Endothelial cell of umbilical vein (primary cell): ENCODE measurements at places on chromosomes 4 and X. TPM values are rescaled to one million over a fixed set of nuclear protein-coding genes. Genes with fewer than 3 reads are reported as not detected.

- DNase-seq = no peak
- no peaks in the 10 kb centered on the region for H3K27me3 ChIP-seq
Measured at GRCh38 chrX:131650637-131651410, 107.0 kb downstream of the OR13H1 start.

DNA sequence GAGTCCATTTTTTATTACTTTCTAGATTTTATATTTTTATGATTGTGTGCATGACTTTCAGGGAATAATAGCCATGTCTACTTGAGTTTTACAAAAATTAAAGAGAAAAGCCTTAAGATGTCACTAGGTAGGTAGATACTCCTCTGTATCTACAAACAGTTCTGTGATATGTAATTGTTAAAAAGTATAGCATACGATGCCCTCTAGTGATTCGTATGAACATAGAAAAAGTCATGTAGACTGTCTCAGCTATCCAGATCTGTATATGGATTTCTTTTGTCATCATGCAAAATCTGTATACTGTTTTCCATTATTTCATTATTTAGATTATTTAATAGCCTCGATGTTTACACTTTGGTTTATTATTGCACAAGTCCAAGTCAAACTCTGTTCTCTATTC lies 856.6 kb downstream of the CENPC start:
- H3K27ac ChIP-seq = no peak overlapping the region
- no peak overlapping the region for H3K4me3 ChIP-seq
- no peaks in the 10 kb centered on the region for H3K4me1 ChIP-seq
- DNase-seq = peak; percentile 29

DNA sequence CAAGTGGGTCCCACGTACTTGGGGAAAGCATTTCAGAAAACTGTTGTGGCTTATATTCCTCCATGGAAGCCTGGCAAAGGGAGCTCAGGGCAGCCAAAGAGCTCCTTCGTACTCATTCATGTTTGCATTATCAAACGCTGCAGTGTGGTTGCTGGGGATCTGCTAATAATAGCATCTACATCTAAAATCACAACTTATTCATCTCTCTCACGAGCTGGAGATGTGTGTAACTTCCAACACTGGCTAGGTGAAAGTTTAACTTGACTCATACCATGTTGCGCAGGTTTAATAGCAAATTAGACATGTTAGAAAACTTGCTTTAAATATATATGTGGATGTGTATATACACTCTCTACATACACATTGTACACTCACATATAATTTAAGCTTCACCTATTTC lies 415.1 kb downstream of the AFF2 start:
- H3K27me3 ChIP-seq = no peaks in the 10 kb centered on the region
- no peak overlapping the region for H3K4me3 ChIP-seq
- H3K4me1 ChIP-seq = no peaks in the 10 kb centered on the region
- no peak for DNase-seq

DNA sequence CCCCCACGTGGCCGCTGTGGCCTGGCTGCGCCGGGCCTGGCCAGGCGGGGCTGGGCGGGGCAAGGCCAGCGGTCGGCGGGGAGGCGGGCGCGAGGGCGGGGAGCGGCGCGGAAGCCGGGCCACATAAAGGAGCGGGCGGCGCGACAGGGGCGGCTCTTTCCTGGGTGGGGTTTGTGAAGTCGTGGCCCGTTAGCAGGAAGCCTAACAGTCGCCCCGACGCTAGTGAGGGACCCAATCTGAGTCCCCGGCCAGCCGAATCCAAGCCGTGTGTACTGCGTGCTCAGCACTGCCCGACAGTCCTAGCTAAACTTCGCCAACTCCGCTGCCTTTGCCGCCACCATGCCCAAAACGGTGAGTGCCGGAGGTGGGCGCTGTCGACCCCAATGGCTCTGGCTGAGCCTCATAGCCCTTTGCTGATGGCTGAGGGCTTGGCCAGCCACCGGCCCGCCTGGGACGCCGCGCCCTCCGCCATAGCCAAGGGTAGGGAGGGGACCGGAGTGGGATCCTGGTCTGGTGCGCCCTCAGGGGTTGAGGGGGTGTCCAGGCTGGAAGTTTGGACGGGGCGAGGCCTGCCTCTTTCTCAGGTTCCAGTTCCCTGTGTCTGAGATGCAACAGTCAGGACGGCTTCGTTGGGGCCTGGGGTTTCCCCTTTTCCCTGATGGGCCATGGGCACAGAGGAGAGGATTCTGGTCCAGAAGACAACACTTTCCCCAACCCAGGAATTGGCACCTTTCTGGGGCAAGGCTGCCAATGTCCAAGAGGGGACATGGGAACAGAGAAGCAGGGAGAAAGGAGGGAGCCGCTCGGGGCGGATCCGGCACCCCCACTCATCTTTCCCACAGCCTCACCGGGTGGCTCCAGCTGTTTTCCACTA lies at the start of gene MSN:
MSN (plus strand) TSS at position 152 of the 874 bp plus-strand sequence; CDS start at position 340, 188 bp downstream.
- DNase-seq = peak; percentile 52
- H3K4me1 ChIP-seq = peaks cover 19% of the 10 kb centered on the region
- peak within 1 kb of the TSS; percentile 81 for H3K4me3 ChIP-seq
- peak within 1 kb of the TSS; percentile 94 for H3K27ac ChIP-seq

- no peak for DNase-seq
- H3K4me3 ChIP-seq = no peak overlapping the region
- no peaks in the 10 kb centered on the region for H3K4me1 ChIP-seq
- no peaks in the 10 kb centered on the region for H3K27me3 ChIP-seq
- H3K27ac ChIP-seq = no peak overlapping the region
Measured at GRCh38 chr4:106422766-106423165, 54.2 kb upstream of the GIMD1 start.

GRCh38 chr4:41745292-41746024 lies 3.1 kb downstream of the PHOX2B start:
- H3K4me3 ChIP-seq = no peak overlapping the region
- peaks cover 79% of the 10 kb centered on the region for H3K27me3 ChIP-seq
- H3K4me1 ChIP-seq = no peaks in the 10 kb centered on the region
- H3K27ac ChIP-seq = no peak overlapping the region

DNA sequence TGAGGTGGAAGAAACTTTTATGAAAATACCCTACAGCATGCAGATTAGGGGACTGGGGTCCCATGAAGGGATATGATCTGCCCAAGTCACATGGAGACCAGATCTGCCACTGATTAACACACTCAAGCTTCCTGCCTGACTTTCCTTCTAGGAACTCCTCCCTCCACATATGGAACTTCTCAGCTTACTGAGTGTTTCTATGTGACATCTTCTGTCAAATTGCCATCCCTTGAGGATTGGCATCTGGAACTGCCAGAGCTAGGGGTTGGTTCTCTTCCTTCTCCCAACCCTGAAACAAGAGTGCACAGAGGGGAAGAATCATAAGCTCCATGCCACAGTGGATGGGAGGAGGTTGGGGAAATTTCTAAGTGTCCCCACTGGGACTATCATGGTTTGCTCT lies 150.6 kb upstream of the MBNL3 start:
- H3K36me3 ChIP-seq = no peaks in the 10 kb centered on the region
- H3K4me1 ChIP-seq = no peaks in the 10 kb centered on the region
- no peak for DNase-seq

- H3K4me3 ChIP-seq = no peak overlapping the region
- no peaks in the 10 kb centered on the region for H3K27me3 ChIP-seq
- no peak overlapping the region for H3K27ac ChIP-seq
- DNase-seq = no peak
- no peaks in the 10 kb centered on the region for H3K4me1 ChIP-seq
Measured at GRCh38 chr4:11568511-11568910, 139.8 kb upstream of the HS3ST1 start.

DNA sequence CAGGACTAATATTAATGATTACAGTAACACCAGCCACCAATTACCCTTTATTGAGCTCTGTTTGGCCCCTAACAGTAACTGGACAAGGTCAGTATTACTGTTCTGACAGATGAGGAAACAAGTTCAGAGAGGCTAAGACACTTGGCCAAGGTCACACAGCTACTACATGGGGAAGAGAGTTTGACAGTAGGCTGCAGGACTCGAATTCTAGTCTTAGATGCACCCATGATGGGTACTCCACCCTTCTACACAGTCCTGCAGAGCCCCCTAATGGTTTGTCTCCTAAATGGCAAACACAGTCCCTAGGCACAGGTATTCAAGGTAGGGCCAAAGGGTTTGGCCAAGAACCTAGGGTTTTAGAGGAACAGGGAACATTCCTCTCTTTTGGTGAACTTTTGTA lies 93.9 kb downstream of the NSUN7 start:
- no peaks in the 10 kb centered on the region for H3K36me3 ChIP-seq
- H3K27ac ChIP-seq = no peak overlapping the region
- DNase-seq = no peak
- H3K4me1 ChIP-seq = peaks cover 4% of the 10 kb centered on the region

DNA sequence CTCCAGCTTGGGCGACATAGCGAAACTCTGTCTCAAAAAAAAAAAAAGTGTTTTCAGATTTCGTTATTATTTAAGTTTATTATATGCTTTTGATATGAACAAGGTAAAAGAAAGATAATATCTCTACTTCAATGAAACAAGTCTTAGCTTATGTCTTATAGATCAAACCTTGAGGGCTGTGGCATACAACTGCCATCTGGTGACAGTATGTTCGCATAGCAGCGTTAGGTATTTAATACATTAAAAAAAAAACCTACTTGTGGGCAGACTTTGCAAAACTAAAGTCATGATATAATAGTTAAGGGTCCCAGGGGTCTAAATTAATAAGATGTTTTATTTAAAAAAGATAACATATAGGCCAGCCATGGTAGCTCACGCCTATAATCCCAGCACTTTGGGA lies 161.2 kb upstream of the AMOT start:
- H3K27ac ChIP-seq = no peak overlapping the region
- no peaks in the 10 kb centered on the region for H3K27me3 ChIP-seq
- no peak for DNase-seq
- no peaks in the 10 kb centered on the region for H3K36me3 ChIP-seq

TCEAL6 gene
- not detected in 2 replicates for total RNA-seq

PNMA3 gene
- total RNA-seq = not detected in 2 replicates

TEX13B gene
- not detected in 2 replicates for total RNA-seq

PDZD4 gene
- total RNA-seq = 0.09 TPM in 2 replicates

NXF2B gene
- not detected in 2 replicates for total RNA-seq
